NCI-H774 (cell line): ENCODE measurements at places on chromosomes 16 and 17.

DNA sequence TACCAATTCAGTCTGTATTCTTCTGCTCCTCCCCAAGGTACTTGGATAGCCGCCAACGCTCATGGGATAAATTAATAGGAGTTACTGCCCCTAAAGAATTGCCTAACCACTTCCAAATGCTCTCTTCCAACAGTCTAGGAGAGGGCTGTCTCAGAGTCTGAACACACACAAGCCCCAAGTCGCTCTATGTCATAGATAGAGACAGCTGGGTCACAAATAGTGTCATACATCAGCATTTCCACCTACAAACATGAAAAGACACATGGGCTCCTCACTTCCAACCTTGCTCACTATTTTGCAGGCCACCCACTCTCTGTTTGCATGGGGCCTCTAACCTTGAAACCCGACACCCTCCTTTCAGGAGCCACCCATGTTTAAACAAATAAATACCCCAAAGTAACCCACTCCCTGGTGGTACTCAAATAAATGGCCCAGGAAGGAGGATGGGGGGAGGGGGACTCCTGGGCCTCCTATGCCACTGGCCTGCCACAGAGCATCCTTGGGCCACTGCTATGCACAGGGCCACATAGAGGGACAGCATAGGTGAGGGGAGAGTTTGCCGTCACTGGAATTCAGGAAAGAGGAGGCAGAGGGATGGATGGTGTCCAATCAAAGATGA is 265.9 kb downstream of the SOX9 start:
- DNase-seq = no peak

DNA sequence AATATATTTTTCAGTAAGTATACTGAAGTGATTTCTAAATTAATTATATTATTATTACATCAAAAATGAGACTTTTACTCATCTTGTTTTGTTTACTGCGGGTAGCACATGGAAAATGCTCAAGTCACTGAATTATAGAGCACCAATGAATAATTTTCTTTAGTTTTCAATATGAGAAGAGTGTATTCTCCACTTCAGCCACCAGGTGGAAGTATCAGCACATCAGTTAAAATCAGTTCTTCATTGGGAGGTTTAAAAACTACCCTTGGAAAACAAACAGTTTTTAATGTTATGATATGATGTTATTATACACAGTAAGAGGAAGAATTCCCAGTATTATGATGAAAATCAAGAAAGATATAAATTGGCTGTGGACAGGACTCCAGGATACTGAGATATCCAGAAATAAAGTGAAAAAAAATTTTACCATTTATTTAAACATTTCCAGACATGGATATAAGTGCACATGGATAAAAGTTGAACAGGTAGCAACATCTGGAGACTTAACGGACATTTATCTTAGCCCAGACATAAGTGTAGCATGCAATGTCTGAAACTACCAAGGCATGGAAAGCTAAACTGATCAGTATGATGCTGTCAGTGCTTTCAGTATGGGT is 467.3 kb downstream of the KCNJ2 start:
- DNase-seq = peak; percentile 46

DNA sequence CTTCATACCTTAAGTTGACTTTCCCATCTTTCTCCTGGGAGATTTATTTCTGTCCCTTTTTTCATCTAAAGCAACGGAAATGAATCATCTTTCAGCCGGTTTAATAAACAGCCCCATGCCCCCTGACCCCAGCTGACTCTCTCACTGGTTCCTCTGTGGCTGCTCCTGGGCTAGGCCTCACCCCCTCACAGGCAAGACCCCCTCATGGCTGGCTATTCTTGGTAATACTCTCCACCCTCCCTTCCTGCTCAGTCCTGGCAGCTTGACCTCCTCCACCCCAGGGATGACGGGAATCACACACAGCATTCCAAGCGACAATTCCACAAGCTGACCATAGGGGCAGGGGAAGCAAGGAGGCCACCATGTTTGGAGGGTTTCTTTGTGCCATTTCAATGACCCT is 1.5 kb upstream of the ADAP2 start:
- no peak for DNase-seq

DNA sequence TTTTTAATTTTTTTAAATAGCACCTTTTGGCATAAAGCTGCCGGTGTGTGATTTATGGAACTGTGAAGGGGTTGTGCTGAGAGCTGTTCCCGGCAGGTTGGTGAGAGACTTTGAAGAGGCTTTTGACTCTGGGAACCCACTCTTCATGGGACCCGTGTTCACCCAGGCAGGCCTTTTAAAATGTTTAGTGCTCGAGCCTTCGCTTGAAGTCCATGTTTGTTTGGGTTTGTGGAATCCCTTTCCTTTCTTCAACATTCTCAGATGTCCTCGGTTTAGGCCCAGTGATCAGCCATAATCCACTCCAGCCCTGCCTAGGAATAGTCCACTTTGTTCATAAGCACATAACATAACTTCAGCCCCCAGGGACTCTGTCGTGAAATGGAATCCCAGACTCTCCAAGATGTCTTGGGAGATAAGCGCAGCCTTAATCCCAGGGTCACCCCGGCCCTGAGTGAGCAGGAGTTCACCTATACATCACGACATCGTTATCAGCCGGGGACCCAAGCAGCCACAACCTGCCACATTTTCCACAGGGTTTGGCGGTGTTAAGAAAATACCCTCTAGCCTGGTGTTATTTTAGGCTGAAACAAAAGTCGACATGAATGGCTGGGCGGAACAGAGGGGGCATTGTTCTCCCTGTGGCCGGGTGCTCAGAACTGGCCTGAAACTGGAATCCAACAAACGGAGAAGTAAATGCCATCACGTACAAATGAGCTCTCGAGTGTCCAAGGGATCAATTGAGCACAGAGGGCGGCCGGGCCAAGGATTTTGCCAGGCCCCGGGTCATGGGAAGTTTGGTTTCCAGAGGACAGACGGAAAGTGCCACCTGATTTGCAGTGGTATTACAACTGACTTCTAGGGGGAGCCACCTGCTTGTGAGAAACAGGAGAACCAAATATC is 145.7 kb upstream of the IRX3 start:
- DNase-seq = no peak

DNA sequence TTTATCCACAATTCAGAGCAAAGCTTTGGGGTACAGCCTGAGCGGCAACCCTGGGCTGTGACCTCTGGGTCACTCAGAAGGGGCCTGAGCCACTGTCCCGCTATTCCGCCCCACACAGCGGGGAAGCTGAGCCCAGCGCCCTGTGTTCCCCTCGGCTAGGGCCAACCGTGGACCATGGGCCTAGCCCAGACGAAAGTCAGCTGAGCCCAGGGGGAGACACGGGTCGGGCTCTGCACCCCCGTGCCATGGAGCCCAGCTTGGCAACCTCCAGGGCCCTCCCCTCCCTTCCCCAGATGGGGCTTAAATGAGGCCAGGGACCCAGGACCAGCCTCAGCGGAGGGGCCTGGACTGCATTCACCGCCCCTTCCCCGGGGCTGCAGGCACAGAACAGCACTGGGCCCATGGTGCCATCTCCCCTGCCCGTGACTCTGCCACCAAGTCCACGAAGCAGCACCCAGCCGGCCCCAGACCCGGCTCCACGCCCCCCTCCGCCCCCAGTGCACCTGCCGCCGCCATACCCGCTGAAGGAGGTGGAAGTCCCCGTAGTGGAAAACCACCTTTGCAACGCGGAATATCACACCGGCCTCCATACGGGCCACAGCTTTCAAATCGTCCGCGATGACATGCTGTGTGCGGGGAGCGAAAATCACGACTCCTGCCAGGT is 1.8 kb downstream of the TPSD1 start:
- DNase-seq = no peak

GRCh38 chr17:67109111-67109510 is 64.8 kb downstream of the CACNG1 start:
- DNase-seq = no peak

DNA sequence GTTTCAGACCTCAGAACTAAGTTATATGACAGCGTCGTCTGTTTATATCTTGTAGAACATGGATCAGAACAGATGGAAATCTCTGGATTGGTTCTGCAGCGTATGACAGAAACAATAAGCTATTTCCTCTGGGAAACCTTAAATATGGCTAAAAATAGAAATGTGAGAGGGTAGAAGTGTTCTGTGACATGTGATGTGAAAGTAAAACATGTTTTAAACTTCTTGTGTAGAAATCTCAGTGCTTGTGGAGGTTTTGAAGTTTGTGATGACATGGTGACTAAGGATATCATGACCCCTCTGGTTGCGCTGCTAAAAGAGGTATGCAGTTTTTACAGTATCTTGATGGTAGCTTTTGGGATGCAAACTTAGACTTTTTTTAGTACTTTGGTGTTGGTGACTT is 2.8 kb downstream of the HEATR3 start:
- DNase-seq = no peak

- DNase-seq = no peak
These were observed 95.2 kb upstream of the SMIM36 start for GRCh38 chr17:55606488-55606815.

DNA sequence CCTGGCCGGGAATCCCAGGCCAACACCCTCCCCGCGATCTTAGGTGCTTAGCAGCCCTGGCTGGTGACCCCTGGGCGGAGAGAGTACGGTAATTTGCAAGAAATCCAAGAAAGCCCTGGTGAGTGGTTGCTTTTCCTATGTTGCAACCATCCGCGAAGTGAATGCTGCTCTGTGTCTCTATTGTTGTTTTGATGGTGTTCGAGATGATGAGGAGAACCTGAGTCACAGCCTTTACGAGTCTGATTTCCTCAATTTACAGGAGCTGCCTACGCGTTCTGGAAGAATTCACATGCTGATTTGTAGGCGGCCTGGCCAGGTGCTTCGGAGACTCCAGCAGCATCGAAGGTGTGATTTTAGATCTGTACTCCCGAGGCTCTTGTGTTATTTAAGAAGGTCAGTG is 63.3 kb downstream of the TMEM235 start:
- no peak for DNase-seq

DNA sequence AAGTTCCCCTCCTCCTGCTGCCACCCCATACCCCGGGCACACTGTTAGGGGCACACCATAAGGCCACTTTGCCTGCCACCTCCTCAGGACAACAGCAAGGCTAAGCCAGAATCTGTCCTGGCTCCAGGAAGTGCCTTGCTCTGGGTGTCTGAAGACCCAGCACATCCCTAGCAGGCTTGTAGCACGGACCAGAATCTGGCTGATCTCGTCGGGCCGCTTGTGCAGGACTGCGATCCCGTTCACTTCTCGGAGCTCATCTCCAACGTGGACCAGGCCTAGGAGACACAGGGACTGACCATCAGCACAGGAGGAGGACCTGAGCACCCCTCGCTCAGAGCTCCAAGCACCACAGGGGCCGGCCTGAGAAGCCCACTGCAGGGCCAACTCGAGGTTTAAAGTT is 7.4 kb downstream of the MPP3 start:
- DNase-seq = no peak

DNA sequence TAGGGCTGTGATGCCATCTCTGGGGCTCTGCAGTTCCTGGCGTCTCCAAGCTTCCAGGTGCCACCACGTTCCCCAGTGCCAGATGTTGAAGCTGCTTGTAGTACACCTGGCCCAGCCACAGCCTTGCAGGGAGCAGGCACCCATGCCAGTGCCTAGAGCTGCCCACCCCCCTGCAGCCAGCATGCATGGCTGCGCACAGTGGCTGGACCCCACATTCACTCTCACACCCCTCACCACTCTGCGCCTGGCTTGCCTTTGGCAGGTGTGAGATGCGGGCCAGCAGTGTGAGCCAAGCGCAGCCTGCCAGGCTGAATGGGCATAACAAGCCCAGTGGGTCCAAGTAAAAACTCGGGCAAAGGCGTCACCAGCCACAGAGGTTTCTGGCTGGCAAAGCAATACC is 75.4 kb upstream of the CHMP6 start:
- DNase-seq = no peak

DNA sequence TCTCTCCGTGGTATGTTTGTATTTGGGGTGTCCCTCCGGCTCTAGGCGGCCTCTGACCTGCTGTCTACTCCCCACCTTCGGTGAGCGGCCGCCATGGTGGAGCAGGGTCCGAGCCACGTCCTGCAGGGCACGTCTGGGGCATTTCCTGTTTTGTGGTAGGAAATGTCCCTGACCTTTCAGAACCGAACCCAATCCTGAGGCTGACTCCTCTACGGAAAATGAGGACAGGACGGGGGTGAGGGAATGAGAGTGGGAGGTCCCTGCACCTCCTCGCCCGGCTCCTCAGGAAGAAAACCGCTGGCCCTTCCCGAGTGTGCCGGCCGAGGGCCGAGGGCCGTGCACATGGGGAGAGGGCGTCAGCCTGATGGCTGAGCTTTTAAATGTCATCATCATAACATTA is 45.8 kb downstream of the WDR45B start:
- no peak for DNase-seq

- no peak for DNase-seq
These were observed 12.7 kb downstream of the SYT17 start for GRCh38 chr16:19180741-19181140.

DNA sequence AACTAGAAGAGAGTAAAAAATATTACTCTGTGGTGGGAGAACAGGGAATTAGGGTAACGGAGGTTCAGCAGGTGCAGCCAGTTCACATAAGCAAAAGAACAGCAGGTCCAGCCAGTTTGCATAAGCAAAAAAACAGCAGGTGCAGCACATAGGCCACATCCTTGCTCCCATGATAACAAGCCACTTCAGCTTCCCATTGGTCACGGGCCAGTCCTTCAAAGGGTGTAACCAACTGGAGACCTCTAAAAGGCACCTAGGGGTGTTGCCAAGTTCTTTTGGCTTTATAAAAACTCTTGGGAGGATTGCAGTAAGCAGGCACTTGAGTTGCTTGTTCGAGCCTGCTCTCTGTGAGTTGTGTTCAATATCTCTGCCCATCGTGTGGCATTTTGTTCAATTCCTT is 488.1 kb downstream of the XYLT1 start:
- DNase-seq = peak; percentile 93

DNA sequence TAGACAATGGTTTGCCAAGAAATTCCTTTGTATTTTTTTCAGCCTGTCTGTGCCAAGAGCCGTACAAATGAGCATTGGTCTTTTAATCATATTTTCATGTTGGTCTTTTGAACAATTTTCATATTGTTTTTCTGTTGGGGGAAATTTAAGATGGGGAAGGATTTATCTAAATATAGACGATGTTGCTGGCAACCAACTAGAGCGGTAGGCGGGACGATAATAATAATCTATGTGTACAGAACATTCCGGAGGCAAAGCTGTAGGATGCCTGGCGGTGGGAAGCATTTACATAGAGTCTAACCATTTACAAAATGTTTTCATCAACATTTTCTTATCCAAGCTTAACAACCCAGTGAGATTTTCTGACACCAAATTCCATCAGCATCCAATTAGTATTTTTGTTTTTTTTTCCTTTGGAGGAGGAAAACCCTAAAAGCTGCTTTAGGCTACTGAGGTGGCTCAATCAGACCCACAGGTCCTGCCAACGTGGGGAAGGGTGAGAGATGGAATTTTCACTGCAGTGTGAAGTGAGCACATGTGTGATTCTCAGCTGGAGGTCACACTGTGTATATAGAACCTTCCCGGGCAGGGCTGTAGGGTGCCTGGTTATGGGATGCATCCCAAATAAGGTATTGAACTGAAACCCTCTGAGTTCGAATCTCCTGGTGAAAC is 11.7 kb upstream of the SEC14L1 start:
- no peak for DNase-seq

- no peak for DNase-seq
These were observed 13.3 kb downstream of the TSPOAP1 start for GRCh38 chr17:58315281-58315711.

- DNase-seq = no peak
These were observed 29.7 kb downstream of the USP31 start for GRCh38 chr16:23119570-23119969.

- DNase-seq = no peak
These were observed 329.7 kb downstream of the HS3ST3B1 start for GRCh38 chr17:14630621-14631020.

GRCh38 chr17:12664894-12665262 is 812 bp upstream of the MYOCD start:
- DNase-seq = no peak
